ENCODE measurements at places on chromosomes 16 and 17.

GRCh38 chr17:37158290-37158689, 209.5 kb downstream of the AATF start:
- DNase-seq, result no peak

GRCh38 chr17:59620518-59621259, 994 bp downstream of the CLTC start:
- DNase-seq, result peak; percentile 73

GRCh38 chr17:31650756-31651520, 208.1 kb downstream of the COPRS start:
- no peak for DNase-seq

DNA sequence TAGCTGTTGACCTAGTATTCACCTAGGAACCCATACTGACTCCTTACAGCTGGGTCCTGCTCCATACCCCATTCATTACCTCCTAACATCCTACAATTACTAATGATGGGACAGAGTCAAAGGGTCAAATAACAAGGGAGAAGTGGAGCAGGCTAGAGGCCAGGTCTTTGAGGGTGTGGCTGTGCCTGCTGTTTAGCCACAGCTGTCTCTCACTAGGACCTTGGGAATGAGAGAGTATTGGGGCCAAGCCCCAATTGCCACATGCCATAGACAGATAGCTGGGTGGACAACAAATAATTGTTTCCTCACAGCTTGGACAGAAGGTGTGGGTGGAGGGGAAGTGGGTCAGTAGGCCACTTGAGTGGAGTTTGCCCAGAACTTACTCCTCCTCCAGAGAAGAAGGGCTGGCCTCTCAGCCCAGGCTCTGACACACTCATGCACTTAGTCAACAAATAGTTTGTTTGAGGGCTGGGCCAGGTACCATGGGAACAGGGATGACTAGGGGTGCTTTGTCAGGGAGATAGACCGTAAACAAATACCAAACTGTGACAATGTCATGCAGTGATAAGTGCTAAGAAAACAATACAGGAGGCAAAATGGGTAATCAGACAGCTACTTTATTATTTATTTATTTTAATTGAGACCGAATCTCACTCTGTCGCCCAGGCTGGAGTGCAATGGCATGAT, 10.2 kb upstream of the CENPT start:
- no peak for DNase-seq

- DNase-seq, result no peak
These were observed 6.5 kb downstream of the DDX42 start for GRCh38 chr17:63780507-63780906.

All from WERI-Rb-1 (cell line).